ENCODE measurements at places on chromosomes 5 and 9.

GRCh38 chr5:96483878-96484277, 50.8 kb upstream of the PCSK1 start:
- no peak for DNase-seq

DNA sequence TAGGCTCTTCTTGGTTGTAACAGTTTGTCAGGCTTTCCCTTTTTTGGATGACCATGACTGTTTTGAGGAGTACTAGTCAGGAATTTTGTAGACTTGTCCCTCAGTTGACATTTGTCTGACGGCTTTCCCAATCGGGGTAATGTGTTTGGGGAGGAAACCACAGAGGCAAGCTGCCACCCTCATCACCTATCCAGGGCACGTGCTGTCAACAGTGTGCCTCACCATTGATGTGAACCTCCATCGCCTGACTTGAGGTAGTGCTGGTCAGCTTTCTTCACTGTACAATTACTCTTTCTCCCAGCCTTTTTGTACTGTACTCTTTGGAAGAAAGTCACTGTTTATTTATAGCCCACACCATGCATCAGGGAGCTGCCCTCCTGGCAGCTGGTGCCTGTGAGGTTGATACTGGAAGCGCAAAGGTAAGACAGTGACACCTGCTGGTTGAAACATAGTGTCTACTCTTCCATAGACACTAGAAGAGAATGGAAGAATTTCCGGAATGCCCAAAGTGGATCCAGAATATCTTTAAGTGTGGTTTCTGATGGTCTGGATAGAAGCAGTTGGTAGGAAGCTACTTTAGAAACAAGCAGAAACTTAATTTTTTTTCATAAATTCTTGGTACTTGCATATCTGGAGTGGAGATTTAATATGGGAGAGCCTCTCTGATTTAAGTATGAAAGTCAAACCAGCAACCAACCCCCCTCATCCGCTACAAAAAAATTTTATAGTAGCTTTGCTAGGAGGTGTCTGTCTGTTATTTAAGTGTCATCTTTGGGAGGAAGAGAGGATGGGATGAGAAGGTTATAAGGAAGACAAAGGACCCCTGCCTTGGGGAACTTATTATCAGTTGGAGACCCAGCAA, 69.3 kb downstream of the SNX30 start:
- no peak for DNase-seq

DNA sequence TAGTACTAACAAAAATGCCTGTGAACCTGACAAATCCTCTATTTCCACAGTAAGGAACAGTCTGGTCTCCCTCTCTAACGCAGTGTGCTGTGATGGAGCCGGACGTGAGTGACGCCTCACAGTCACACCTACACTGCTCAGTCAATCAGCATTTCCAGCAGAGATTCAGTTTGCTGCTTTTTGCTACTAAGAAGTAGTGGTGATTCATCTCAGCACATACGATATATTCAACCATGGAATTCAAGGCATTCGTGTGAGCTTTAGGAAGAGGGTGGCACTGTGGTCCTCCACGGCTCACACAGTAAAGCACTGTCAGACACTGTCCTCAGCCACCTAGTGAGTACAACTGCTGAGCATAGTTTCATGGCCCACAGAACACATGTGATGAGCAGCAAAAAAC, 70.9 kb downstream of the SETX start:
- DNase-seq: no peak

- no peak for DNase-seq
Measured at GRCh38 chr5:66869347-66869746, 273.2 kb downstream of the MAST4 start.

DNA sequence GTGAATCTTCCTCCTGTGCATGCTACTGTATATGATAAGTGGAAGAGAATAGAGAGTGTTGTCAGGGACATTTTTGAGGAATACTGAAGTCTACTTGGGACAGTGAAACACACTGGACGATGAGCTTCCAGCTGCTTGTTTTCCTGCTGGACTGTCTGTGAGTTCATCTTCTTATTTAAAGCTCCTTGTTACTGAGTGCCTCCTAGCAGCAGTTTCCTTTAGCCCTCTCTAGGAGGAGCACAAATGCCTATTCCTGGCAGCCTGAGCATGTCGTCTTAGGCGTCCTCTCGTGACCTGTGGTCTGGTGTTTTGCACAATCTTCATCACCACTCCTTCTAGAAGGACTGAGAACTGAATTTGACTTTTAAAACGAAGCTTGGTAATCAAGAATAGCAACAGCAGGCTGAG, 43.8 kb downstream of the ANKRD33B start:
- DNase-seq: no peak

DNA sequence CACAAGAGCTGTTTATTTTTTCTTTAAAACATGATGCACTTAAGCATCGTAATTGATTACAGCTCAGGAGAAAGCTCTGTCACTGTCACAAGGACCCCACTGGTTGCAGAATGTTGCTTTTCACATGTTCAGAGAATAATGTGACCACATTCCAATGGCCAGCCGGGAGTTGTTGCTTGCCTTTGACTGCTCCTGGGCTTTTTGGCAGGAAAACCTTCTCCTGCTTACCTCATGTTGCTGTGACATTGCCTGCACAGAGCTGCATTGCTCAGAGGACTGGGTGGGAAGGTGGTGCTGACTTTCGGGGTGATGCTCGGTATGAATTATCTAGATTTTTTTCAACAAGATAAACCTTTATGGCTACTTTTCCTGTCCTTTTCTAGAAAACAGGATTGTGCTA, 88.2 kb downstream of the PALM2AKAP2 start:
- no peak for DNase-seq

DNA sequence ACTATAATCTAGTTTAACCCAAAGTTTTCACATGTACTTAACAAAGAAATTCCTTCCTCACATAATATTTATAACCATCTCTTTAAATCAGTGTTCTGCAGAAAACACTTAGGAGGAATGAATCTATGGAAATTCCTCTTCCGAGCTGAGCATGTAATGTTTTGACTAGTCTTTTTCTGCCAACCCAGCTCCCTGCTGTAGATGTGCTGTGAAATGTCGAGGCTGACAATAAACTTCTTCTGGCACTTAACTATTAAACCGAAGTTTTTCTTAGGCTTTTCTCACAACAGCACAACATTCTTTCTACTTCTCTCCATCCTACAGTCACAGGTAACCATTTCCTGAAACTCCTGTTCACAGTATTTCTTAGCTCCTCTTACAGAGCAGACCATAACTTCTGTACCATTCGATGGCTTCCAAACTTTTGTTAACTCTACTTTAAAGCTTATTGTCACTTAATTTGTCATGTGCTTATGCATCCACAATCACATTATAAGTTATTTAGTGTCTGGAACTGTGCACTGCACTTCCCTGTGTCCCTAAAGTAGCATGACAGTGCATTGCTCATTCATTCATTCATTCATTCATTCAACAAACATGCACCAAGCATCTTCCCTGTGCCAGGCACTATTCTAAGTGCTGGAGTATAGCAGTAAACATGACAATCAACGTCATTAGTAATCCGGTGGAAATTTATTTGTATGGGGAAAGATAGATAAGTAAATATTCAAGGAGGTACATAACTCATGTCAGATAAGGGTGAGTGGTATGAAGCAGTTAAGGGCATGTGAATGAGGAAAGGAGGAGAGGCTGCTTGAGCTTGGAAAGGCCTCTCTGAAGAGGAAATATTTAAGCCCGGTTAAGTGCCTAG, 54.6 kb downstream of the TSSK1B start:
- no peak for DNase-seq

DNA sequence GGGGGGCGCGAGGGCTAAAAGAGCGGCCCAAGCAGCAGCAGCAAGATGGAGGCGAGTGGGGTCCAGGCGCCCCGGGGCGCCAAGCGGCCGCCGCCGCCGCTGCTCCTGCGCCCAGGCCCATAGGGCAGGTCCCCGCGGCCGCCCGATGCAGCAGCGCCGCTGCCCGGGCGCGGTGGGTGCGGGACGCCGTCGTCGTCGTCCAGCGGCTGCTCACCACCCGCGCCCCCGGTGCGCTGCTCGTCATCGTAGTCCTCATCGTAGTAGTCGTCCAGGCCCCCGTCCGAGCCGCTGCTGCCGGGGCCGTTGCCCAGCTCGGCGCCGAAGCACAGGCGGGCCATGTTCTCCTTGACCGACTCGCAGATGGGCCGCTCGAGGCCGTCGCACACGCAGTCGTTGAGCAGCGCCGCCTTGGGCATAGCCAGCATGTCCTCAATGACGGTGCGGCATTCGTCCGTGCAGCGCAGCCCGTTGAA, 1.5 kb downstream of the GAS1 start:
- DNase-seq: no peak

DNA sequence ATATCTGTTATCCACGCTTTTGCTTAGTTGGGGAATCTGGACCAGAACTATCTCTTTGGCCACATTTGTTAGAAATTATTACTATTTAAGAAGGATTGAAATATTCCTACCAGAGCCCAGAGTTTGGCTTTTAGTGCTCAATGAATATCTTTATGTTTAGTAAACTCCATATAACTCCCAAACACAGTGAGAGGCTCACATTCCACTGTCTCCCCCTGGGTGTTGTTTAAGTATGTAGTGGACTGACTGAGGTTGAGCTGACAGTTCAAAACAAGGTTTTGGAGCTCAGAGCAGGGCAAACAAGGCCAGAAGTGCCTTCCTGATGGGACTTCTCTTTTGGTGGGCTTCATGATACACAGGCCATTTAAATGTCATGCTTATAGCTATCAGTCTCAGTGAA, 216.0 kb downstream of the SMARCA2 start:
- no peak for DNase-seq

DNA sequence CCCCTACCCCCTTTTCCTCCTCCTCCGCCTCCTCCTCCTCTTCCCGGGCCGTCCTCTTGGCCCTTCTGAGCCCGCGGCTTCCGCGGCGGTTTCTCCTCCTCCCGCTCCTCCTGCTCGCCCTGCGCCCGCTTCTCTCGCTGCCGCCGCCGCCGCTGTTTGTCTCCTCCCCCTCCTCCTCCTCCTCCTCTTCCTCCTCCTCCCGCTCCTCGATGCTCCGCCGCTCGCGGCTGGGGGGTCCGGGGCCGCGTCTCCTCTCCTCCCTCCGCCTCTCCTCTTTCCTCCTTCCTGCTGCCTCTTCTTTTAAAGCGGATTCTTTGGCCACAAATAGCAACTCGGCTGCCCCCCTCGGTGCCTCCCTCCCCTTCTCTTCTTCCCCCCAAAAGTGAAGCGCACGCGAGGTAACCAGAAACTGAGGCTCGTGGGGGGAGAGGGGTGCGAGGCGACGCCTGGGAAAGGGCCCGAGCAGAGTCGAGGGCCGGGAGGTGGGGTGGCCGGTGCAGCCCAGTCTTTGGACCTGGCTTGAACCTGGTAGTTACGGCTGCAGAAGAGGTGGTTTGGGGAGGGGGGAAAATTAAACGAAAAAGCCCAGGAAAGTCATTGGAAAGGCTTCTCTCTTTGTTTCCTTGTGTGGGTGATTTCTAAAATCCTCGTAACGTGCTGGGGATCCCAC, 1058.5 kb upstream of the DMAC1 start:
- DNase-seq: no peak

GRCh38 chr5:109239456-109239855, 170.3 kb downstream of the PJA2 start:
- DNase-seq: no peak

GRCh38 chr5:141543053-141543452, 54.2 kb downstream of the PCDHGC5 start:
- no peak for DNase-seq

GRCh38 chr5:154797762-154798161, 42.6 kb downstream of the LARP1 start:
- DNase-seq: no peak

- DNase-seq: no peak
Measured at GRCh38 chr9:69023650-69024049, 9.7 kb upstream of the PRKACG start.

DNA sequence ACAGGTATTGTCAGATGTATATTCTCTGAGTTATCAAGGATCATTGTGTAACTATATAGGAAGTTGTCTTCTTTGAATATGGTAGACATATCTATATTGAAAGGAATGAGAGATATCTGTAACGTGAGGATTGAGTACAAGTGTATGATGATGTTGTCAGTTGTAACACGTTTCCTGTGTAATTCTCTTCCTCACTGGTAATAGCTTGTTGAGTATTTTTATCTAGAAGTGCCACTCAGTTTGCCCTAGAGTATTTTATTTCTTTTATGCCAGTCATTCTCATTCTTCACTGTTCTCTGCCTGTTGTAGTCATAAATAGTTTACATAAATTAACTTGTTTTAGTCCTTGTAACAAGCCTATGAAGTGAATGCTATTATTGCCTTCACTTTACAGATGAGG, 172.1 kb downstream of the BAAT start:
- DNase-seq: no peak

- DNase-seq: no peak
Measured at GRCh38 chr9:6893350-6894131, 135.8 kb downstream of the KDM4C start.

DNA sequence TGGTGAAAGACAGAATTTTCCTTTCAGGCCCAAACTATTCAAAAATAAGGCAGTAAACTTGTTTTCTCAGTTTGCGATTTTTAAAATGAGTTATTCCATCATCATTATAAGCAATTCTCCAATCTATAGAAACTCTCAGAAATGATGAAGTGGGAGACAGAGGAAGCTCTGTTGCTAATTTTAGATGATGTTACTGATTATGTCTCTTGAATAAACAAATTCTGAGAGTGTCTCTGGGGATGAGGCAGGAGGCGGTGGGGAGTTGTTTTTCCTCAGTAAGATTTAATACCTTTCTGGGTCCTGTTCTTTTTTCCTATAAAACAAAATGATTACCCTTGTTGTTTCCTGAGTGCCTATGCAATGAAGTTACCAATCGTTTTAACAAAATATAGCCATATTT, 43.9 kb upstream of the TEX48 start:
- no peak for DNase-seq

- no peak for DNase-seq
Measured at GRCh38 chr5:121872856-121873255, 21.2 kb downstream of the FTMT start.

Measured in CD4-positive, alpha-beta T cell treated with Interleukin-4 for 4 hours (primary cell).